ENCODE measurements at places on chromosomes 2 and 18. TPM values are rescaled to one million over a fixed set of nuclear protein-coding genes. Genes with fewer than 3 reads are reported as not detected.
A peak's percentile ranks its signal among the peaks of the same experiment; 100 is the strongest.

DNA sequence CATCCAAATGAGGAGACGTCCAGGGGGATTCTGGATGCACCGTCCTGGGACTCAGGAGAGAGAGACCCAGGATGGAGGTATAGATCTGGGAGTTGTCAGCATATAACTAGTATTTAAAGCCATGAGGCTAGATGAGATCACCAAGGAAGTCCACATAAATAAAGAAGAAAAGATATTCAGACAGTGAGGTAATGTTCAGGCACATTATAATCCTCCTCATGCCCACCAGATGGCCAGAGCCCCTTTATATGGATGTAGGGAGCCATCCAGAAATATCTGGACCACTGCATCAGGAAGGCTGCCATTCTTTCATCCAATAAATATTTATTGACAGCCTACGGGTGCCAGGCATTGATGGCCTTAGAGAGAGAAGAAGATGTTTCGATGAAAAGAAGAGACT, 21.2 kb upstream of the NCKAP5 start:
- DNase-seq: no peak

DNA sequence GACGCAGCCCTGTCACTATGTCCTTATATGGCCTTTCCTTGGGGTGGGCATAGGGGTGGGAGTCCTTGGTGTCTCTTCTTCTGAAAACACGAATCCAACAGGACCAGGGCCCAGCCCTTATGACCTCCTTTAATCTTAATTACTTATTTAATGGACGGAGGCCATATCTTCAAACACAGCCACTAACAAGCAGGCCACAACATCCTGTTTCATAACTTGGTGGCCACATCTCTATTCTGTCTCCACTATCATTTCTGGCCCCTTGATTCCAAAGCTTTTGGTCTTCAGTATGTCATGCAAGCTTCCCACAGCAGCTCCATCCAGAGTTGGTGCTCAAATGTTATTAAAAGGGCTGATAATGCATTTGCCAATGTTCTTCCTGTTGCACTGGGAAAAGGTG, 287.3 kb upstream of the SMIM21 start:
- no peak for DNase-seq

- DNase-seq: no peak
Observed at GRCh38 chr2:54053830-54054229, 61.6 kb upstream of the ACYP2 start.

ACOXL gene
- not detected for total RNA-seq

WNT6 gene
- 2.1 TPM for total RNA-seq

DNA sequence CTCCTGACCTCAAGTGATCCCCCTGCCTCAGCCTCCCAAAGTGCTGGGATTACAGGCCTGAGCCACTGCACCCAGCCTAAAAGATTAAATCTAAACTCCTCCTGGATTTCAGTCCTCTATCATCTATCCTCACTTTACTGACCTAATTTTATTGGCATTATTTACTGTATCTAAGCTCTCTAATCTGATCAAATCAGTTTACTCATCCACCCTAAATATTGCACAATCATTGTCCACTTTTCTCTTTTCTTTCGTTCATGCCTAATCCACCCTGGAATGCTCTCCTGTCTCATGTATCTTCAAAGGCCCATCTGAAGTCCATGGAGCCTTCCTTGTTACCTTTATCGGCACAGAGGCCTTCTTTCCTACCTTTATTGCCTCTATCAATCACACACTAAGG, 31.6 kb upstream of the GPR155 start:
- DNase-seq: no peak

ABCG8 gene
- total RNA-seq: not detected

ANKRD39 gene
- 17.7 TPM for total RNA-seq

- no peak for DNase-seq
Observed at GRCh38 chr18:35949090-35949489, 23.4 kb upstream of the RMP24 start.

NPPC gene
- not detected for total RNA-seq

DNA sequence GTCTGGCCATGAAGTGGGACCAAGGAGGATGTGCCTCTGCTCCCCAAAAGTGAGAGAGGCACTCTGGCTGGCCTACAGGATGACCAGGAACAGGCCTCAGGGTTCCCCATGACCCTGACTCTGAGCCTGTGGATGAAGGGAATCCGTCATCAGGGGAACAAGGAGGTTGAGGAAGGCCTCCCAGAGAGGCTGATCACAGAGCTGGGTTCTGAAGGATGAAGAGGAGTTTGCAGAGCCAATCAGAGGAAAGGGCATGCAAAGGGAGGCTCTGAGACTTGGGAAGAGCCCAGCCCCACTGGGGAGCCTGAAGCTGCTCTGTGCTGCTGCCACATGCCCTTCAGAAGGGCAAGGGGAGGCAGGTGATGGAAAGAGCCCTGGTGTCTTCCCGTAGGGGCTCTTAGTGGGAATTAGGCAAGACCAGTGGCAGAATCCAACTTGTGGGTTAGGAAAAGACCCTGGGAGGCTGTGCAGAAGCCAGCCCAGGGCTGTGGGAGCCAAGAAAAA, 141.3 kb upstream of the ID2 start:
- DNase-seq: no peak

DNA sequence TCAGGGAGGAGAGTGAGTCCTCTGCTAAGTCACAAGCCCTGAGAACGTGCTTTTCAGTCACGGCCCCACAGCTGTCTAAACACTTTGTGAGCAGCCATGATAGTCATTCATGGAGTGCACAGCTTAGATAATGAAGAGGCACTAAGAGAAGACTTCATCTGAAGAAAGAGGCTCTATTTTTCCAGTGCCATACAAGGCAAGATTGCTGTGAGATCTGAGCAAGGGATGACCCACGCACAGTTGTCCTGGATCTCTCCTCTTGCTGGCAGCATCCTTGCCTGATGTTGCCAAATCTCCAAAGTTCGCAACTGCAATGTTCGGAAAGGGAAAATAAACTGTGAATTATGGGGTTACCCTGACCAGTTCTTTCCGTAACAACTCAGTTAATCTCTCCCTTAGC, 418.7 kb downstream of the MEIS1 start:
- no peak for DNase-seq

GPR75 gene
- total RNA-seq: 1.4 TPM

GRCh38 chr2:24049485-24050021, at the start of gene FKBP1B:
TSS of gene FKBP1B (plus strand) at chr2:24049741. CDS start at chr2:24049850, 109 bp downstream.
- peak; percentile 26 for DNase-seq

ITGB6 gene
- not detected for total RNA-seq

PXDN gene
- 171 TPM for total RNA-seq

- DNase-seq: no peak
Observed at GRCh38 chr2:227411990-227412350, 24.2 kb upstream of the SCYGR1 start.

DNA sequence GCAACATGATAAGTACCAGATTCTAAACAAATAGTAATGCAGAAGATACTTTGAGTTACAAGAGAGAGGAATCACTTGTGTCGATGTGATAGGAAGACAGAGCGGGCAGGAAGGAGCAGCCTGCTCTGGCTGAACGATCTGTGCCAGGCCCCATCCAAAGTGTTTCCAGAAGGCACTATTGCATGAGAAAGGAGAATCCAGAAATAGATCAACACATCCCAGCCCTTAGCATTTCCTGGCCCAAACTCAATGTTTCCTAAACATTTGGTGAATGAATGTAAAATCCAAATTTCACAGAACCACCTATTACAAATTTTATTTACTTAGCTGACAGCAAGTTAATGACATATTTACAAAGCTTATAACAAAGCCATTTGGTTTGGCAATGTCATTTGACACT, 257.2 kb downstream of the TXNL1 start:
- DNase-seq: no peak

DNA sequence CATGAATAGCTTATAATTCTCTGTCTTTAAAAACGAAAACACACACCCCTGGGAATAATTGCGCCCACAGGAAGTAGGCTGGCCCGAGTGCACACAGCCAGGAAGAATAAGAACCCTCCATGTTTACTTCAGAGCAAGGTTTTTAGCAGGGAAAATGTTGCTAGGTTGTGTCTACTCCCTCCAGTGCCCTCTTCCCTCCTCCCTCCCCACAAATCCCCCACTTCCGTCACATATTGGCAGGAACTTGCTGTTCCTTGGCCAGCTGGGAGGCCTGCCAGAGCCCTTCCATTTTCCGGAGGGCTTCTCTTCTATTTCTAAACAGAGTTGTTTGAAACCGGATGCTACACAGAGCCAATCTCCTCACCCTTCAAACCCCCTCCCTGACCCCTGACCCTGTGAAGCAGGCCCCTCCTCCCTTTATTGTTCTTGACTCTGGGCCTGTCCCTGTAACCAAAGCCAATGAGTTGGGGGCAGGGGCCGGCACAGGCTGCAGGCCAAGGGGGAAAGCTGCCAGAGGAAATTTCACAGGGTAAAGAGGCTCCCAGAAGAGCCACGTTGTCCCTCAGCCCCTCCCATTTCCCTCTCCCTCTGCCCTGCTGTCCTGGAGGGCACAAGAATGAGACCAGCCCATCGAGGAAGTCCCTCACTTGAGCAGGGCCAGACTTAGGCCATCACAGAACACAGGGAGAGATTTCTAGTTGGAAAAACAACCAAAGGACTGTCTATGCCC, 49.8 kb upstream of the LGALSL start:
- peak; percentile 94 for DNase-seq

GRCh38 chr18:25016666-25017065, 335.3 kb downstream of the ZNF521 start:
- no peak for DNase-seq

GDF7 gene
- 0.02 TPM for total RNA-seq

DNA sequence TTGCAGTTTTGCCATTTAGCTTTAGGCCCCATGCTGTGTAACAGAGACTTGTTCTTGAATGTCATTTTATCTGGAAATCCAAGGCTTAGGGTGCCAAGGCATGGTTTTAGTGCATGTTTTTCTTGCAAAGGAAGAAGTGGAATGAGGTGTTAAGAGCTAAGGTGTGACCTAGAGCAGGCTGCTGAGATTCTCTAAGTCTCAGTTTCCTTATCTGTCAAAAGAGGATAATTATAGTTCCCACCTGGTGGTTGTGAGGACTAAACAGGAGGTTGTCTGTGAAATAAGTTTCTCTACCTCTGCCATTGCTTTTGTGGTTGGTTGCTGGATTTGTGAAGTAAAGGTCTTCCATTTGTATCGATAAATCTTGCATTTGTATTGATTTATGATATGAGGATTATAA, 82.0 kb downstream of the TANC1 start:
- no peak for DNase-seq

AQP12A gene
- not detected for total RNA-seq

- no peak for DNase-seq
Observed at GRCh38 chr2:114661971-114662939, 219.8 kb downstream of the DPP10 start.

DNA sequence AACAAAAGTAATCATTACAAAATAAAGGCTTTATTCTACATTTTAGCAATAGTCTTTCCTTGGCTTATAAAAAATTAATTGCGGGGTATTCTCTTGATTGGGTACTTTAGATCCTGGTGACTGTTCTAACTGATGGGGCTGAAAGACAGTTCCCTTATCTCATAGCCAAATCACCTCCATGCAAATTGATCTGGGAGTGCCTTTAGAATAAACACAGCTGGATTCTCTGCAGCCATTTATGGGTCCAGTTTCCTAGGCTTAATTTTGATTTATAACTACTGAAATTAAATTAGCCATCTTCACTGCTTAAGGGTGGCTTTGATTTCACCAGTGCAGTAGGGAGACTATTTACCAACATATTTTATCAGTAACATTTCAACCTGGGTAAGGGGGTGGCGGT, 337.1 kb downstream of the NRXN1 start:
- DNase-seq: no peak

DPP4 gene
- total RNA-seq: not detected

GRCh38 chr2:161384864-161385263, 31.2 kb upstream of the TBR1 start:
- no peak for DNase-seq

G6PC2 gene
- not detected for total RNA-seq

DNA sequence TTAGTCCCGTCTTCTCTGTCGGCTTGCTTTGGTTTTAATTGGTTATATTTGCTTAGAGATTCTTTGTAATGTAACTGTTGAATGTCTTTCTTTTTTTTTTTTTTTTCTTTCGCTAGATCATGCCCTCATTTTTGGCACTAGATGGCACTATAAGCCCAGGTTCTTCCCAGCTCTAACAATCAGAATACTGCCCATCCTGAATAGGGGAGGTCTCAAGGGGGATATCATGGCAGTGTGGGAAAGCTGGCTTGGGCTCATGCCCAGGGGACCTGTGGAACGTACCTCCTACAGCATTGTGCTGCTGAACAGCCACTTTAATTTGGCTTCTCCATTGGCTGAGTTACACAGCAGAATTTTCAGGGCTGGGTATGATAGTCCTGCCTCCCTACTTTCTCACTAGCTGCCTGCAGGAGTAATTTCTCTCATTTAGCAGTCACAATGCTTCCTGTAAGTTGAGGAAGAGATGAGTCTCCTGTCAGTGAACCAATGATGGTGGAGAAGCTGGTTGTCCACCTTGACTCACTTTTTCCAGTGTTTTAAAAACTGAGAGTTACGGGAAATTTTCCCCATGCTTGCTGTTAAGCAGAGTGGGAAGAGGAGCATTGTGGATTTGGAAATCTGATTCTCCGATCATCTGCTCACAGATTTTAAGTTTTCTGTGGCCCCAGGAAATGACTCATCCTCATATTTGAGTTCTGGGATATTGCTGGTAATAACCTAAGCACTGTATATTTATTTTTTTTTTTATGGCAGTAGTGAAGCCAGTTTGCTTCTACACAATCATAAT, 47.2 kb downstream of the RAD51AP2 start:
- peak; percentile 58 for DNase-seq

TP53I3 gene
- 5.1 TPM for total RNA-seq

DNA sequence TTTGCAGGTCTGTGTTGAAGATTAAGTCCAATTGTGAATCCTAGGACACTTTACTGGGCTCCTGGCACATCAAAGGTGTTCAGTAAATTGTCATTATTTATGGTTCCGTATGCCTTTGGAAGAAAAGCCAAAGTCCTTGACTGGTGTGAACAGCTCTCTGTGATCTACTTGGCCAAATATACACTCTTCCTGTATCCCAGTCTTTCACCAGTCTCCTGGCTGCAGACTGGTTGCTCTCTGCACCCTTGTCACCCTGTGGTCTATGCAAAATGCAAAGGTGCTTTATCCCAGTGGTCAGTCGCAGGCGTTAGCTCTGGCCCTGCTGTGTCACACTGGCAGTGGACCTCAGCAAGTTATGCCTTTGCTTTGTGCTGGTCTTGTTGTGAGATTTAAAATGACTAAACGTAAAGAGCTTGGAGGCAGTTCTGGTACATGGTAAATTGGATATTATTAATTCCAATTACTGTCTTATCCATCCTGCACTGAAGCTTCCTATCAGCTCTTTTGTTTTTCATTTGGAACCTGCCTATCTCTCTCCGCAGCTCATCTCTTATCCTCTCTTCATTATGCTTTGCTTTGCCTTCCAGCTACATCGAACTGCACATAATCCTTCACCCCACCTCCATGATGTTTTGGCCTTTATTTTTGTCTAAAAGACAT, 83.1 kb downstream of the MYO1B start:
- DNase-seq: no peak

- DNase-seq: peak; percentile 47
Observed at GRCh38 chr2:45585267-45585861, 25.7 kb downstream of the SRBD1 start.

UGT1A10 gene
- not detected for total RNA-seq

UGT1A8 gene
- not detected for total RNA-seq

GRCh38 chr18:43589611-43590151, 312.4 kb upstream of the SYT4 start:
- no peak for DNase-seq

Measured in H4 (cell line).